ENCODE measurements at places on chromosomes 12 and 14. TPM values are rescaled to one million over a fixed set of nuclear protein-coding genes. Genes with fewer than 3 reads are reported as not detected.
A peak's percentile ranks its signal among the peaks of the same experiment; 100 is the strongest.

DEPDC4 gene
- 2.5 TPM for total RNA-seq

ERGIC2 gene
- total RNA-seq: 31.7 TPM

SERPINA12 gene
- total RNA-seq: 0.35 TPM

SOAT2 gene
- 0.25 TPM for total RNA-seq

ACVRL1 gene
- 7.1 TPM for total RNA-seq

MLEC gene
- total RNA-seq: 194 TPM

KRT4 gene
- not detected for total RNA-seq

DIO2 gene
- total RNA-seq: 0.10 TPM

HCAR3 gene
- total RNA-seq: not detected

GCN1 gene
- total RNA-seq: 42.7 TPM

MIPOL1 gene
- total RNA-seq: 2.8 TPM

ESPL1 gene
- 0.73 TPM for total RNA-seq

BLTP3B gene
- 28.3 TPM for total RNA-seq

GLT1D1 gene
- total RNA-seq: 15.9 TPM

- DNase-seq: no peak
Measured at GRCh38 chr12:58138424-58138823, 197.1 kb downstream of the ATP23 start.

DNA sequence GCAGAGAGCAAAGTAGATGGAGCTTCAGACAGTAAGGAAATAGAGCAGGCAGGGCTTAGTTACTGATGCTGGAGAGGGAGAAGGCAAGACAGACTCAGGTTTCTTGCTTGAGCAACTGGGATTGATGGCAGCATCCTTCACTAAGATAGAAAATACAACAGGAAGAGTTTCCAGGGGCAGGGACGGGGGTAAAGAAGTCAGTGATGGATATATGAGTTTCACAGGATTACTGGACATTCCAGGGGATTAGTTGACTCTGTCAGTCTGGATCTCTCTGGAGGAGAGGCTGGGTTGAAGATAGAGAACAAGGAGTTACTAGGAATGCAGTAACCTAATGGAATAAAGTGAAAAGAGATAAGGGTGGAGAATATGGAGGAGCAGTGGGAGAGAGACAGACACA, 74.5 kb upstream of the ATF1 start:
- DNase-seq: no peak

GRCh38 chr12:113198296-113198695, 12.8 kb downstream of the RITA1 start:
- DNase-seq: no peak

GRCh38 chr14:23624830-23625404, 11.2 kb upstream of the DHRS2 start:
- no peak for DNase-seq

DNA sequence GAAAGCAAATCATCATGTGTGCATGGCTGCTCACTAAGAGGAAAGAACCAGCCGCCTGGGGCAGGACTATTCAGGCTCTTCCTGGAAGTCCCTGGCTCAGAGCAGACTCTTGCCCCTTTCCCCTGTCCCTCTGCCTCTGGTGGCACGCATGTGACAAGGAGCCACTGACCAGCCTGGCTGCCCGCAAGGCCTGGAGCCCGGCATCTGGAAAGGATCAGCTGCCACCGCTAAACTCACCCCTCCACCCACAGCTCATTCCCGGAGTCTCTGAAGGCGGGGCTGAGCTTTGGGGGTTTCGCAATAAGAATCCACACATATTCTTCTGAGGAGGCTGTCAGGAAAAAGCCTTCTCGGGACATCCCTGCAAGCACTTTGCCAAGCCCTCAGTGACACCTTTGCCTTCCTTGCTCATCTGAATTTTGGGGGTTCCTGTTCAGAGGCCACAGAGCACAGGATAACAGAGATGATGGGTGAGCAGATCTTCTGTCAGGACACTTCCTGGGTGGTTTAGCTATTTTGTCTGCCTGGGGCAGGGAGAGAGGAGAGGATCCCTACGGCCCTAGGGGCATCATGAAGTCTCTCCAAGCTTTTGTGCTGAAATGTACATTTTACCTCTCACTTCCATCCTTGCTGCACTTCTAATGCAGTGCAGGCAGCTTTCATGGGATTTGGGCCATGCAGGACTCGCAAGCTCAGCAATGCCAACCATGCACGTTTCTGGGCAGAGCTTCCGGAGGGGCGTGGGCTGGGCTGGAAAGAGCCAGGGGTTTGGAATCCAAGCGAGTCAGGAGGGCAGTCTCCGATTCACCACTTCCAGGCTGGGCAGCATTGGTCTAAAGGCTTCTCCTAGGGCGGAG, 124.8 kb upstream of the MAP1LC3B2 start:
- DNase-seq: peak; percentile 79

DNA sequence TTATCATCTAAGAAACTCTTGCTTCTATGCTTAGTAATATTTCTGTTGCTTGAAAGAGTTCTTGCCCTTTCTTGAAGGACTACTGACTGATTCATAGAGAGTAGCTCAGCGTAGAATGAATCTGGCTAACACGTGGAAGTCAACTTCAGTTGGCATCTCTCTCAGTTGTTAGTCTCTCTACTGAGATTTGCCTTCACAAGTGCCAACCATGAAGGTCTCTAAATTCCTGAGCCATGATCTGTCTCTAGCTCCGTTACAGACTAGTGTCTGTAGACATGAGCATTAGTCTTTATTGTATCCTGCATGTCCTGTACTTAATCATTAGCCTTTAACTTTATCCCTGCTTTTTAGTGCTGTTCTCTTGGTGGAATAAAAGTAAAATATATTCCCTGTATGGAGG, 19.1 kb upstream of the ALX1 start:
- no peak for DNase-seq

DNA sequence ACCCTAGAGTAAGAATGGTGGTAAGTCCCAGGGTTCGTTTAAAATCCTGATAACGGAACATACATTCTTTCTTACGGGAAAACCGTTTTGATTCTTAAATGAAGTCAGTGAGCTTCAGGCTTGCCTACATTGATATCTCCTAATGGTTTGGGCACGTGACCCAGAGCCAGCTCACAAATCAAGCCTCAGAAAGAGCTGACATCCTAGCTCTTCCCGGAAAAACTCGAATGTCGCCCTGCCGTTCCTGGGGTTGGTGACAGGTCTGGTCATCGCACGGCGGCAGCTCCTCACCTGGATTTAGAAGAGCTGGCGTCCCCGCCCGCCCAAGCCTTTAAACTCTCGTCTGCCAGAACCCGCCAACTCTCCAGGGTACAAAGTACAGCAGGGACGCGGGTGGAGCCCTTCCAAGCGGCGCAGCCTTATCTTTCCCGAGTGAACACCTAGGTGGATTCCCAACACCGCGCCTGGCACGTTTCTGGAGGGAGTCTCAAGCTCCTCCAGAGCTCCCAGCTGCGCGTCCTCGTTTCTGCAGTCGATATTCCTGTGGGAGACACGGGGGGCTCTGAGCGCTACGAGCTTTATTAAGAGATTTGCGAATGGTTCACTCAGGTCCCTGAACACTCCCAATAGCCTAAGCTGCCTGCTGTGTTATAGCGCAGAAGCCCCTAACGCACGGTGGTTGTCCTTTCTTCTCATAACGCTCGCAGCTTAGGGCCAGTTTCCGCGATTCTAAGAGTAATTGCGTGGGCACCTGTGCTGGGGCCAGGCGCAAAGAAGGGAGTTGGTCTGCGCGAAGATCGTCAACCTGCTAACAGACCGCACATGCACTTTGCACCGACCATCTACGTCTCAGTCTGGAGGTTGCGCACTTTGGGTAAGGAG, at the start of gene SSTR1:
Gene SSTR1 (plus strand): TSS at position 169 of the 882 bp plus-strand sequence. CDS start 1,486 bp downstream, outside the sequence.
- peak; percentile 95 for DNase-seq

DNA sequence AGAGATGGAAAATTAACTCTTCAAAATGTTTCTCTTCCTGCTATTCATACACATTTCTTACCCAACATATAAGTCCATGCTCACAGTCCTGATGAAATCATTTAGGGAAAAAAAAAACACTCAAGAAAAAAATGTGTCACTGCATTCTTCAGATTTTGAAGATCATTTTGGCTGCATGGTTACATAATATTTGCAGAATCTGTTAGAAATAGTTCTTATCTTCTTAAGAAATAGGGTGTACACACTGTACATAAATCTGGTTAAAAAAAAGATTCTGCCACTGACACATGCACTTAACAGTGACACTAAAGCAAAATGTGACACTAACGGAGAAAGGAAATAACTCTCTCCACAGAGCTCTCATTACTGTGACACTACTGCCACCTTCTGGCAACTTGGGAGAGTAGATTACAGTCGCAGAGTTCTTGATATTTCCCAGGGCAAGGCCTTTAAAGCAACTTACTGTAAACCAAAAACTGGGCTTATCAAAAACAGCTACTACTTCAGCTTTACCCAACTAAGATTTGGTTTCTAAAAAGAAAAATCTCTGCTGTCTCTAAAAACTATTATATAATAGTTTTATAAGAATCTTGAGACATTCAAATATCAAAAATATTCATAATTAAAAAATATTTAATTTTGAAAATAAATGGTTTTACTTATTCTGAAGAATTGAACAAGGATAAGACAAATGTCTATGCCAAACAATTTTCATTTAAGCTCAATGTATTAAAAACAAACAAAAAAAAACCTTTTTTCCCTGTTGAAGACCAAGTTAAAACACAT, 65.0 kb downstream of the SETD3 start:
- no peak for DNase-seq

DNA sequence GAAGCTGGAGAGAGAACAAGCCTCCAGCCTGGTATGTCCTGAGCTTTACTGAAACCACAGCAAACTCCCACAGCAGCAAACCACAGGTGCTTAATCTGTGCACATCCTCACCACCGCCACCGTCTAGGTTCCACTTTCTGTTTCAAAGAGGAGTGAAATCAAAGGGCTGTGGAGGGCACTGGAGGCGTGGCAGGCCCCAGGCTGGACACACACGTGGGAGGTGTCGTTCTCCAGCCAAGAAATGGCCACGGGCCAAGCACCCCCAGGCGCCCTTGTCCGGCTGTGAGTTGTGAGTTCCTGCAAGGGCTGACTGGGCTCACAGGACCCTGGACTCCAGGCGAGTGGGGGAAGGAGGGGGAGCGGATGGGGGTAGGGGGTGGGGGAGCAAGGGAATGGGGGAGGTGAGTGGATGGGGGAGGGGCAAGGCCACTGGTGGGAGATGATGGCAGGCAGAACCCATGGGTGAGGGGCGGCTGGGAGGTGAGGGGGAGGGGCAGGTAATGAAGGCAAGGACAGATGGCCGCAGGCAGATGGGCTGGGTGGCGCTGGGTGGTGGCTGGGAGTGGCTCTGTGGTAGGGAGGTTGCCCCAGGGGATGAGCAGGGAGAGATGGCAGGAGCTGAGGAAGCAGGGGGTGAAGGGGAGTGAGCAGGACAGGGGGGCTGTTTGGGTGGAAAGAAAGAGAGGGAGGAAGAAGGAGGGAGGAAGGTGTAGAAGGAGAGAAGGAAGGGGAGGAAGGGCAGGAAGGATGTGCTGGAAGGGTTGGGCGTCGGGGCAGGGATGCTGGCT, 86.7 kb downstream of the NCOR2 start:
- no peak for DNase-seq

GRCh38 chr14:95218472-95219193, 61.3 kb upstream of the DICER1 start:
- no peak for DNase-seq

DNA sequence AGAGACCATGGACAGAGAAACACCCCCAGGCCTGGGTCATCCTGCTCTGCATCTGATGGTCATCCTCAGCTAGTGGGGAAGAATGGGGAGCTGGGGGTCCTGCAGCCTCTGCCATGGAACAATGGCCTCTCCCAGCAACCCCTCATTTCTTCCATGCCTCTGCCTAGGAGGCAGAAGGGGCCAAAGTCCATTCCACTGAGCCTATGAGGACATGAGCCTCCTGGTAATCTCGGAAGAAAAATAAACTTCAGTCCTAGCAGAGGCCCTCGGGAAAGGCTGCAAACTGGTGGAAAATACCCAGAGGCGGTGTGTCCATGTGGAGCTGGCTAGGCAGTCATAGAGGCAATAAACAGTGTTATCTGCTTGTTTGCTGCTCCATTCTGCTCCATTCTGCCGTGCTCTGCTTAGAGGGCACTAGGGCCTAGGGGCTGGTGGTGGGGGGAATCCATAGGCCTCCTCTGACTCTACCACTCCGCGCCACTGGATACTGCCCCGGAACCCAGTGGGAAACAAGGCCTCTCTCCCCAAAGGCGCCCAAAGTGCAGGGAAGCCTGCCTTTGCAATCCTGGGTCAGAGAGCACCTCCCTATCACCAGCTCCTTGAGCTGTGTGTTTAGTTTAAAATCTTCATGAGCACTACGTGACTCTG, 4.5 kb downstream of the PGF start:
- DNase-seq: no peak

- DNase-seq: no peak
Measured at GRCh38 chr14:26261368-26262122, 336.3 kb downstream of the NOVA1 start.

GRCh38 chr12:126069549-126070165, 1004.4 kb downstream of the AACS start:
- DNase-seq: peak; percentile 62

DNA sequence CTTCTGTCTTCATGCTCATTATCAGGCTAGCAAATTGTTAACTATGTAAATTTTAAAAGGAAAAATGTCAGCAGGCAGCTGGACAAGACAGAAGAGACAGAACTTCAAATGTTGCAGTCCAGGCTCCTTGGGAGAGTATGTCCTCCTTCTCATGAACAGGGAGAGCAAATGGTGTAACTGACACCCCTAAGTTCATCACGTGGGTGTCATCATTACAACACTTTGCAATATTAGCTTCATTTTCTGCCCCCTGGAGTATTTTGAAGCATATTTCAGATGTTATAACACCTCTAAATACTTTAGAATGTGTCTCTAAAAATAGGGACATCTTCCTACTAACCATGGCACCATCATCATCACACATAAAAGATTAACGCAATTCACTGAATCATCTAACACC, 62.1 kb downstream of the ZNF664 start:
- DNase-seq: no peak

GRCh38 chr12:51746416-51746815, 102.1 kb downstream of the FIGNL2 start:
- DNase-seq: no peak

GRCh38 chr12:13204428-13204827, 7.9 kb downstream of the EMP1 start:
- DNase-seq: no peak

DNA sequence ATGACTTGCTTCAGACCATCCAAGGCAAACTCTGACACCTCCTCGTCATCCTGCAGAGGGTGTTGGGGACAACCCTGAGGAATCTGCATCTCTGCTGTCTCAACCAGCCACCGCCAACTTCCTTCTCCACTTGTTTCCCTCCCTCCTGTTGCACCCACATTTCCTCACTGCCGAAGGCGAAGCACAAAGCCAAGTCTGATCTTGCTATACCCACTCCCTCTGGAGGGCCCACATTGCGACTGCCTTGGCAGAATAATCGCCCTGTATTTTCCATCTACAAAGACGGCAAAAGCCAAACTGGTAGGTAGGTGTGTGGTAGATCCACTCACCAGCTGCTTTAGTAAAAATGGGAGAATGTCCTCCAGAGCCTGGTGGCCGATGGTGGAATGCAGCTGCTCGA, 21.8 kb upstream of the RAB35 start:
- DNase-seq: no peak

GRCh38 chr14:75064205-75064567, 362 bp upstream of the ACYP1 start:
- DNase-seq: no peak

DNA sequence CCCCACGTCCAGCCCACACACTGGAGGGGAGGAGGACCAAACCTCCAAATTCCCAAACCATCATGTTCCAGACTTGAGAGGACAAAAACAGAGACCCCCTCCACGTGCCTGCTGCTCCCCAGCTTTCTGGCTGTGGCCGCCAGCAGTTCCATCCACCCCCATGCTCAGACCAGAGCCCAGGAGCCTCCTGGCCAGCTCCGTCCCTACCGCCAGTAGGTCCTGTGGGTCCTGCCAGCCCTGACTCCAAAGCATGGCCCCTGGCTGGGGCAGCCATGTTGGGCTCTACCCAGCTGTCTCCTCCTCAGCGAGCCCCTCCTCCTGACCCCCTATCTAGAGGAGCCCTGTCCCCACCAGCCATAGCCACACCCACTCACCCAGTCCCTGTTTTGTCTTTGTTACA, 227.3 kb upstream of the RTL1 start:
- peak; percentile 31 for DNase-seq
